ENCODE measurements at places on chromosomes 1 and 21.

DNA sequence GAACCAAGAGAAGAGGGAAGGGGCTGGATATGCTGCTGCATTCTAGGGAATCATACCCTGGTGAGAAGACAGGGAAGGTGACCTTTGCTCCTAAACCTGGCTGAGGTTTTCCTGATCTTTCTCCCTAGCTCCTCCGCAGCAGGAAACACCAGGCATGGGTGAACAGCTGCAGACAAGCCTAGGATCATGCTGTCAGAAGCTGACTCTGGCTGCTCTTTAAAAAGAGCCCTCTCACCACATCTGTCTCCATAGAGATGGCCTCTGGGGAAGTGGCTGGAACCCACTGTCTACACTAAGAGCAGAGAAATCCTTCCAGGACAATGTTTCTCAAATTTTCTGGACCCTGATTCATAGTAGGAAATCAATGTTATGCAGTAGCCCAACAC lies 57.6 kb downstream of the CD34 start:
- DNase-seq = no peak

DNA sequence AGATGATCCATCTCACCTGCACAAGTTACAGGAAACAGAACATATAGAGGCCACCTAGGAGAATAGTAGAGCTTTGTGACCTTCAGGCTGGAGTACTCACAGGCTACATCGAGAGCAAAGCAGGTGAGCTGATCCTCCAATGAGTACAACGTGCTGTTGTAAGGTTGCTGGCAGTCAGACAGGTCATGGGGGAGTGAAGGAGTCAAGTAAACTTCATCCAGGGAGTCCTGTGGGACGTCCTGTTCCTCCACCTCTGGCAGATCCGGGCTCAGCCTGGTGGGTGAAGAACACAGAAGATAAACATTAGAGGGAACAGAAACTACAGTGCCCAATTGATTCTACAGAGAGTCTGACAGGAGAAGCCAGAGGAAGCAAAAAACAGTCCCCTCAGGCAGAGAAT lies 62.5 kb downstream of the PRKAB2 start:
- no peak for DNase-seq

- DNase-seq = no peak
These were observed 1.4 kb downstream of the LDLRAP1 start for GRCh38 chr1:25544819-25545218.

DNA sequence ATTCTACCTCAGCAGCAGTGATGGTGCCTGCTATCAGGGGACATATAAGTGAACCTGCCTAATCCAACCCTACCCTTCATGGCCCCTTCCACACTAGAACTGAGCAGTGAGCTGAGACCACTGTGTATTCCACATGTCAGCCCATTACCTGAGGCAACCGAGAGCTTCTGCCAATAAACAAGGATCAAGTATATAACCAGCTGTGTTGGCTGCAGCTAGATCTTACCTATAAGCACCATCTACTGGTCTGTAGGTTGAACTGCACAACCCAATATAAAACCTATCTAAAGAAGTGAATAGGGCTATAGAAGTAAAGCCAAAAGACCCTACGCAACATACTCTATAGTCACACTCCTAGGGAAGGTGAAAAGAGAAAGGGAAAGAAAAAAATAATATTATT lies 376.9 kb downstream of the HHIPL2 start:
- DNase-seq = no peak

DNA sequence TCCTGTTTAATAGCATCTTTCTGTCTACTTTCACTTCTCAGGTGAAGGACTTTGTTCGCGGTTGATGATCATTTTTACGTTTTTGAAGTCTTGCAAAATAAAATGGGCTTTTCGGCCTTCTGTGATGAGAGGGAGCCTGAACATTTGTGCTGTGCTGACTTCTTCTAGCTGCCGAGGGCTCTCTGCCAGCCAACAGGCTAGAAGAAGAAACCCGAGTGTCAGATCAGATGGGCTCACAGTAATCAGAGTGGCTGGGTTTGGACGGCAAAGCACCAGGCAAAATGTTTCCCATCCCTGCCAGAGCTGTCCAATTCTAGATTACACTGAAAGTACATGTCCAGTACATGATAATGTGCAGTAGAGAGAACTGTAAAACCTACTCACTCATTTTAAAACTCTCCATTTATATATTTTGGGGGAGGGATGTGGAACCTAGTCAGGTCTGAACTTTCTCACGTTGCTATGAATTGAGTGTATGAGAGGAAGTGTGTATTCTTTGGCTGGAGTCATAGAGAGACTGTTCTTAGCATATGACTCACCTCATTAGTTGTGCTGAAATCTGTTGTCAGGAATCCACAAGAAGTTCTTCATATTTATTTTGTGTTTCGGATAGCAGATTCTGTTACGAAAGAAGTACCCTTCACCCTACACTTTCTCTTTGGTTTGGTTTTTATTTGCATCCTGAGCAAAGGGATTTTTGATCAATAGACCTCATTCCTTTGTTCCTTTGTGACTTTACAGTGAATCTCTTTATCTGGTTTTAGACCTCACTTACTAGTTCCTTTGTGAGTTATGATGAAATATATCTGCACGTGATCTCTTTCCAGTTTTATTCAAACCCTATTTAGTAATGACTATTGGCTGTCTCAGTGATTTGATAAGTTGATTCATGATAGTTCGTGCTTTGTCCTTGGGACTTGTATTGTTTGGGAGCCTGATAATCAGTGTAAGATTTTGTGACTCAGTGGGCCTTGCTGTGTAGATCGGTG lies 4.8 kb downstream of the ATP1A1 start:
- peak; percentile 52 for DNase-seq

DNA sequence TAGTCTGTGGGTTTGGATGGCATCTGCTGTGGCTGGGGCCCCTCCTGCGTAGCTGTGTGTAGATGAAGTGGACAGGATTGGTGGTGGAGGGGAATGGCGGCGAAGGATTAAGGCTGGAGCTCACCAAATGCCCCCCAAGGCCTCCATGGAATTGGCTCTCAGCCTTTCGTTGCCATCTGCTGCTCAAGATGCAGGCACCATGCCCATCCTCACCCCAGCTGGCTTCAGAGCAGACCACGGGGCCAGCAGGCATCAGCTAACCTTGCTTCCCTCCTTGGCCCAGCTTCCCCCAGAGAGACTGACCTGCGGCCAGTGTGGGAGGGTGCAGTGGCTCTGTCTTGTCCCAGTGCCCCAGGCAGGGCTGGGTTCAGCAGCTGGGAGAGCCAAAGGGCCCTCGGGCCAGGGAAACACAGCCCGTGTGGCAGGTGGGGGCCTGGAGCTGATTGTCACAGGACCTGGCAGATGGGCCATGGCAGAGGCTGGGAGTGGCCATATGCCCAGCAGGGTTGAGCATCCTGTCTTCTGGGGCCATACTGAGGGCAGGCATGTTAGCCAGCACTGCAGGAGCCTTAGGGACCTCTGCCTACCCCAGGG lies 66.8 kb upstream of the ACTL8 start:
- no peak for DNase-seq

DNA sequence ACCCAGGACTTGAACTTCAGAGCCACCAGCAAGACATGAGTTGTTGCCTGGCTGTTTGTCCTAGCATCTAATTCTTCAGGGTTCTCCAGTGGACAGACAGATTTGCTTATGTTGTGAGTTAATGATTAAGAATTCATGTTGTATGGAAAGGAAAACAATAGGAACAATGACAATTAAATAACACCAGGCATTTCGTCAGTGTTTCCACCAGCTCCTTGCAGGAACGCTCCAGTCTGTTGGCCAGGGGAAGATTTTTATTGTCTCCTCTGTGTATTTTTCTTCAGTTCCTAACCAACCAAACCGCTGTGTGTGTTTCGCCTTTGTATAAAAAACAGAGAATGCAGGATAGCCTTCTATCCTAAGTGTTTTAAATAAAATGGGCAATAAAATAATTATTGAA lies 64.4 kb upstream of the PTGFR start:
- no peak for DNase-seq

DNA sequence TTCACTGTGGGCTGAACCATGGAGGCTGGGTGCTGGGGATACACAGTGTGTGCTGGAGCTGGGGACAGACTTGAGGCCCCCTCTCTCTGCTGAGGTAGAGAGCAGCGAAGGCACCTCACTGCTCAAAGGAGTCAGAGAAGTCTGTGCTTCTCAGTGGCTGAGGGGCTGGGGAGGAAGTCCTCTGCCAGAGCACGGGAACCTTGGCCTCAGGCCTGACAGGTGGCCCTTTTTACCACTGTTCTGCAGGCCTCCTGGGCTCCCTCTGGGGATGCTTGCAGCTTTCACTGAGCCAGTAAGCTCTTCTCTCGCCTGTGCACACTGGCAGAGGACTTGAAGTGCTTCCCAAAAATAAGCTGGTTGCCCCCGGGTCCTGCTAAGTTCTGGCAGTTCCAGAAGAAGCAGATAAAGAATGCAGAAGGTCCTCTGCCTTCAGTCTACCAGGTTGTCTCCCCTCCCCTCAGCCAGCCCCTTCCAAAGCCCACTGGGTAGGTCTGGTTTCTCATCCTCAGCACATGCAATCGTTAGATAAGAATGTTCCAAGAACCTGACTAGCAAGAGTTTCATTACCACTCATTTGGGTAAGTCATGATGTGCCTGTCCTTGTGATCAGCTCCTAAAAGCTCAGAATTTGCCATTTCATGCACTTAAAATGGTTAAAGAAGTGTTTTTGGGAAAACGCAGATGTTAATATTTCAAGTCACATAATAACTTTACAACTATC lies 53.9 kb downstream of the TENT5C start:
- no peak for DNase-seq

DNA sequence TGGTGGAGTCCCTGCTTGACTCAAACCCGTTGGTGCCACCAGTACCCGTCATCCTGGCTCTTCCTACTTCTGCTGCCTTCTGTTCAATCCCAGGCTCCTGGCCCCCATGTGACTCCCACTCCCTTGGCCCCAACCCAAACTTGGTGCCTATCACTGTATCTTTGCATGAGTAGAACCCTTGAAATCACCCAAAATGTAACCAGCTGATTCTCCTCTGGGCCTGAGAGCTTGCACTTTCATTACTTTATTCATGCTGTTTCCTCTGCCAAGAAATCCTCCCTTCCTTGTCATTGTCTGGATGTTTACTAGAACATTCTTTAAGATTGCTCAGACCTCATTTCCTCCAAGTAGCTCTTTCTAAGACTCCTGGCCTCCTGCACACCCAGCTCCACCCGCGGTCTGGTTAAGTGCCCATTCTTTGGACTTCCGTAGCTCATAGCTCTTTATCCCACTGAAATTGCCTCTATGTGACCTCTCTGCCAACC lies 15.7 kb downstream of the PTAFR start:
- DNase-seq = no peak

DNA sequence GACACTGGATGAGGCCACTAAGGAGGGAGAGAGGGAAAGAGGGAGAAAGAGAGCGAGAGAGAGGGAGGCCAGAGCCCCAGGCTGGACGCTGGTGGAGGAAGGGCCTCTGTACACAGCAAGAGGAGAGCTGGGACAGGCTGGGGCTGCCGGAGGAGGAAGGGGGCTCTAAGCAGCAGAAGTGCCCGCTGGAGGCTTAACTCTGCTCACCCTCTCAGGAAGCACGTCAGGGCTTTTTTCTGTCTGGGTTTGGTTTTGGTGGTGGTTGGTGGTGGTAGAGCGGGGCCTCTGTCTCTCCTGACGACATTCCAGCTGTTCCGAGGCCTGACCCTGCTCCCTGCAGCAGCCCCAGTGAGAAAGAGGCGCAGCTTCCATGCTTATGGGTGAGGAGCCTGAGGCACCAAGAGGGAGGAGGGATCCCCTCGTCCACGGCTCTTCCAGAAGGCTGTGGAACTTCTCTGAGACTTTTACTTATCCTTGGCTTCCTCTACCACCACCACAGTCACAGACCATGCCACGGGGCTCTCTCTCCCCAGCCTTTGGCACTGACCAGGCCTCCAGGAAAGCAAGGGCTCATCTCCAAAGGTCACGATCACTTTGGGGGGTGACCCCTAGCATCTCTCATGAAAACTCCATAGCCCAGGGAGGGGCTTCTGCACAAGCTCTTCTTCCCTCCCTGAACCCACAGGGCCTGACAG lies 136.4 kb upstream of the VAMP3 start:
- no peak for DNase-seq

DNA sequence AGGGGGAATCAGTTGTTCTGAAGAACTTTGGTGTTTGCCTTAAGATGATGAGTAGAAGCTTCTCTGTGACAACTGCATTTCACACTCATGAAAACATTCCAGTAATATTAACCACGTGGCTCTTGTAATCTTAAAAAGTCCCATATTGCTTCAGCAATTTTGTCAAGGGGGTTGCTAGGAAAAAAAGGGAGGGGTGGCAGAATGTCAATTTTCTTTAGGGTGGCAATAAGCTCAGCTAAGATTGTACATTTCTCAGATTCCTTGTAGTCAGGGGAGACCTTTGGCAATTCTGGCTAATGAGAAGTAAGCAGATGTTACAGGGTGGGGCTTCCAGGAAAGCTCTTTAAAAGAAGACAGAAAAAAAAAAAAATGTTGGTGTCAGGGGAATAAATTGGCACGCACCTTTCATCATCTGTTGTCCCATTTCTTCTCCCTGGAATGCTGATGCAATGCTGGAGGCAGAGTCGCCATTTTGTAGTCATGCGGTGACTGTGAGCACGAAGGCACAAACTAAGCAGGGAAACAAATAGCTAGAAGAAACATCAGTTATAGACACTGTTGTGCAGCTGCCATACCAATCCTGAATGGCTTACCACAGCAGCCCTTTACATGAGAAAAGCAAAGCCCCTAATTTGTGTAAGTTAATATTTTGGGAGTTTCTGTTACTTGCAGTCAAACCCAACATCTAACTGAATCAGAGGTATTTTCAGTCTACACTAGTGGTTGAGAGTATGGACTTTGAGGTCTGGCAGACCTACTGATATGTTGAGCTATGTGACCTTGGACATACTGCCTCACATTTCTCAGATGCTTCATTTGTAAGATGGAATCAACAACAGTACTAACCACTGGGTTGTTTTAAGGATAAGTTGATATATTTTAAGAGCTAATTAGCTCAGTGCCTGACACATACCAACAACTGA lies 56.1 kb upstream of the MRPS6 start:
- DNase-seq = no peak

DNA sequence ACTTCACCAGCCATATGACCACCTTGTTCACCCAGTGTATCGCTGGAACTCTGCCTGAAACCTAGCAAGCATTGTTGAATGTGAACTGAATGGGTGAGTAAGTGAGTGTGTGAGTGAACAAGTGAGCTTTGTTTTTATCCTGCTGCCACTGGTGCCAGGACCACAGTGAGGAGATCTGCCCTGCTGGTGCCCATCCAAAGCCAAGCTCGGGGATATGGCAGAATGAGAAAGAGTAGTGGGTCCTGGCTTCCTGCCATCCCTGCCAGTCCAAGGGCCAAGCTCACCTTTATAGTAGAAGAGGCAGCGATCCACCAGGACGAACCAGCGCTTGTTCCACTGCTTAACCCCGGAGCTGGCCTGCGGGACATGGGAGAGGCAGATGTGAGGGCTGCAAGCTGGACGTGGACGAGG lies 53.4 kb upstream of the GOLT1A start:
- no peak for DNase-seq

DNA sequence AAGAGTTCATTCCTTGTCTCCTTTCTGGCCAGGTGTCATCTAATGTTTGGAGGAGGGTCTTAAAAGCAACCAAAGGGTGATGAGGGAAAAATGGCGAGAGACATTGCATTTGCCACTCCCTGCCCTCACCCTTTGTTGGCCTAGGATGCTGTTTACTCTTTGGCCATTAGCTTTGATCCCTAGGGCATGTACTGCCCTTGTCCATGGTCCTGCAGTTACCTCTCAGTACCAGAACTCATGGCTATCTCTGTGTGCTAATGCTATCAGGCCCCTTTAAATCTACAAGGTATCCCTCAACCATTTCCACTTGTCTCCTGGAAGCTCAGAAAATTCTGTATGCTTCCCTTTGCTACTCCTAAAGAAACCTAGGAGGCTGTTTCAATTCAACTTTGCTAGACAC lies 424.8 kb upstream of the PLXNA2 start:
- DNase-seq = no peak

Data from T-helper 2 cell (primary cell).